Smooth muscle cell of the coronary artery (primary cell): ENCODE measurements at places on chromosomes 4 and X. TPM values are rescaled to one million over a fixed set of nuclear protein-coding genes. Genes with fewer than 3 reads are reported as not detected.

SPATA18 gene
- 9.9 and 24.5 TPM in 2 replicates for total RNA-seq

SCRG1 gene
- 0.23 and 0.35 TPM in 2 replicates for total RNA-seq

CSN3 gene
- total RNA-seq, result not detected in 2 replicates

EXOC1L gene
- not detected in 2 replicates for total RNA-seq

TKTL2 gene
- total RNA-seq, result not detected in 2 replicates

IL21 gene
- total RNA-seq, result not detected in 2 replicates

GAB3 gene
- total RNA-seq, result 1.3 and 2.2 TPM in 2 replicates

AMBN gene
- not detected in 2 replicates for total RNA-seq

RASGEF1B gene
- total RNA-seq, result 0.15 and 1.5 TPM in 2 replicates

IL3RA gene
- not detected in 2 replicates for total RNA-seq

SLITRK2 gene
- not detected in 2 replicates for total RNA-seq

BEX4 gene
- 4.1 and 19.4 TPM in 2 replicates for total RNA-seq

FRAS1 gene
- total RNA-seq, result 3.0 and 6.4 TPM in 2 replicates

SEL1L3 gene
- 10.8 and 90.7 TPM in 2 replicates for total RNA-seq

PDGFC gene
- 22.7 and 37.8 TPM in 2 replicates for total RNA-seq

USP26 gene
- total RNA-seq, result not detected in 2 replicates

RS1 gene
- not detected in 2 replicates for total RNA-seq

PF4V1 gene
- 3.6 and 10.6 TPM in 2 replicates for total RNA-seq
